ENCODE measurements at places on chromosomes 7 and 10.
A peak's percentile ranks its signal among the peaks of the same experiment; 100 is the strongest.

GRCh38 chr10:61029411-61029810, 85.4 kb upstream of the RHOBTB1 start:
- no peak for DNase-seq

DNA sequence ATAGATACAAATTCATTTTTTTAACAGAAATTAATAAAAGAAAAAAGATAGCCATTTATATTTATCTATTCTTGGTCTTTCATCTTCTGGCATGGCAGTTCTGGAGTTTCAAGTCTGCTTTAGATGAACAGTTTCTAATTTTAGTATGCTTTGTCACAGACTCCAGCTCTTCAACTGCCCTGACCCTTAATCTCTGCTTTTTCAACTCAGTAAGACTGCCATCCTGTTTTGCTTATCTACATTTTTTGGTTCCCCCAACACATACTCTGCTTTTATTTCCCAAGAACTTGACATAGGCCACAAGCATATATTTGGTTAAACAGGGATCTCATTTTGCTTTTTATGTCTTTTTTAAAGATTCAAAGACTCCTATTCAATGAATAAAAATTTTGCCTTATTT, 309.3 kb upstream of the KCND2 start:
- DNase-seq: no peak

DNA sequence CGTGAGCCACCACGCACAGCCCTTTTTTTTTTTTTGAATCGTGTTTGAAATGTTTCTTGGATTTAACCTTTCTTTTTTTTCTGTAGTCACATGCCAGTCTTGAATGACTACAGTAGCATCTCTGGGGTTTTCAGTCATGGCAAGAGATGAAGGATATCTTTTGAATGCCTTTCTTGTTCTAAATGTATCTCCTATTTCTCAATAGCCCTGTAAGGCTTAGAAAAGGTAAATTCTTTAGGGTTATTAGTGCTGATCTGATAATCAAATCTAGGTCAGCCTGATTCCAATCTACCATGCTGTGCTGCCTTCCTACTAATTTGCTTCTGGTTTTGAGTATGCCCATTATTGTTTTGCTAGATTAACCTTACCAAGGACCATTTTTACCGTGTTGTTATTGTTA, 70.2 kb downstream of the TAX1BP1 start:
- no peak for DNase-seq

DNA sequence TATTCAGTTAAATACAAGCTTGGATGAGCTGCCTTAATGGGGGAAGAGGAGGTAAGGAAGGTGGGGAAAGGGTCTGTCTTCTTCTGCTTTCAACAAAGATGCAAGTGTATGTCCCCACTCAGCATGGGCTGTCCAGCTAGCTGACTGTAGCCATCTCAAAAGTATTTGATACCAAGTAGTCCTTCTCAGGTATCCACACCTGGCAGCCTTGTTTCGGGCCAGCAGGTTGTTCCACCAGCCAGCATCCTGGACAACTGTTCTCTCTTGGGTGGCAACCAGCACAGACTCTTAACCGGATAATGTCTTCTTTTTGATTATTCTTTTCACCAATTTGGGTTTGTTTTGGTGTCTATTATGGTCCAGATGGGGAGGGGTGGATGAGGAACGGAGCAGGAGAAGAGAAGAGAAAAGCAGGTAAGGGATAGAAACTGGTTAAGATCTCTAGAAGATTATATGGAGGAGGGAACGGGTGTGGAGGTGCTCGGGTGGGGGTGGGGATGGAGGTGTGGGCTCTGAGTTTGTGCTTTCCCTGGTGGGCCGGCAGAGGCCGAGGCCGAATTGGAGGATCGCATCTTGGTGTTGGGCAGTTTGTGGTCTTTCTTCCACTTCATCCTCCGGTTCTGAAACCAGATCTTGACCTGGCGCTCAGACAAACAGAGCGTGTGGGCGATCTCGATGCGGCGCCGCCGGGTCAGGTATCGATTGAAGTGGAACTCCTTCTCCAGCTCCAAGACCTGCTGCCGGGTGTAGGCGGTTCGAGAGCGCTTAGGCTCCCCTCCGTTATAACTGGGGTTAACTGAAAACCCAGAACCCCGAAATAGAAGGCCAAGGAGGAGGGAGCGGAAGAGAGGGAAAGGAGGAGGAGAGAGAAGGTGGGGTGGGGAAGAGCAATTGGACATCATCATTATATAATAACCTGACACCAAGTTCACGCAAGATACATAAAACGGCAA, 1.5 kb downstream of the HOXA4 start:
- no peak for DNase-seq

DNA sequence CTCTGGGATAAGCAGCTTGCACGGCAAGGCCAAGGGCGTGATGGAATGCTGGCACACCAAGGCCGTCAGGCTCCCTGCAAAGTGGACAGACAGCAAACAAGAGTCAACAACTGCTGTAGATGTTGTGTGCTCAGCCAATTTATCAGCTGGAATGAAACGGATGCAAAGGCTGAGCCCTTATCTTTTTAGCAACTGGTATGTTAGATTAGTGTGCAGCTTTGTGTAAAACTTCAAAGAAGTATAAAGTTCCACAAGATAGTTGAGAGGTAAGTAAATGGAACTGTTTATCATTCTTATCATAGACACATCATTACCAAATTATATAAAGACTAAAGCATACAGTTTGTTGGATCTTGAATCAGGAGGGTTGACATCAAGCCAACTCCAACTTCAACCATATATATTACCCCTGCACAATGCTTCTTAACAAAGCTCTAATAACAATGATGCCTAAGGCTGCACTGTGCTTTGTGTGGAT, 289.0 kb downstream of the TNS3 start:
- DNase-seq: no peak

GRCh38 chr7:27750316-27750715, 10.4 kb downstream of the TAX1BP1 start:
- no peak for DNase-seq

DNA sequence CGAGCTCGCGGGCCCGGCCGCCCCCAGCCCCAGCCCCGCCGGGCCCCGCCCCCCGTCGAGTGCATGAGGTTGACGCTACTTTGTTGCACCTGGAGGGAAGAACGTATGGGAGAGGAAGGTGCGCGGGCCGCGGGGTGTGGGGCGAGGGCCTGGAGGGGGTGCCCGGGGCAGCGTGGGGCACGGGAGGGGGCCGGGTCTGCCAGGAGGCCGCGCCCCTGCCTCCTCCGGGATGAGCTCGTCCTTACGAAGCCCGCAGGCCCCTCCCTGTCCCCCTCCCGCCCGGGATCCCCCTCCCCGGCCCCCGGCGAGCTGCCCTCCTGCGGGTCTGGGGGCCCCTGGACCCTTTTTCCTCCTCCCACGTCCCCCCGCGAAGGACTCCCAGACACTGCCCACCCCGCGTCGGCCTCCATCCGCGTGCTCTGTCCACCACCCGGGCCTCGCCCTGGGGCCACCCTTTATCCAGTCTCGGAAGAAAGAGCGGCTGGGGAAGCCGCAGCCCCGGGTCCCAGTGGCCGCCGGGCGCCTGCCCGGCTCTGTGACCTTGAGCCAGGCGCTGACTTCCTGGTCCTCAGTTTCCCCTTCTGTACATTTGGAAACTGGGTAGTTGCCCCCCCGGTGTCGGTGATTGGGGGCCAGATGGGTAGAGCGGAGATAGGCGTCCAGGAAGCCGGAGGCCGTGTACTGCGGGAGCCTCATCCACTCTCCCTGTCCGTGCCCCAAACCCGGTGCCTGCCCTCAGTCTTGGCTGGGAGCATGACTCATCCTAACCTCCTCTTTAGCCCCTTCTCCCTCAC, 521 bp downstream of the LIMK1 start:
- DNase-seq: no peak

DNA sequence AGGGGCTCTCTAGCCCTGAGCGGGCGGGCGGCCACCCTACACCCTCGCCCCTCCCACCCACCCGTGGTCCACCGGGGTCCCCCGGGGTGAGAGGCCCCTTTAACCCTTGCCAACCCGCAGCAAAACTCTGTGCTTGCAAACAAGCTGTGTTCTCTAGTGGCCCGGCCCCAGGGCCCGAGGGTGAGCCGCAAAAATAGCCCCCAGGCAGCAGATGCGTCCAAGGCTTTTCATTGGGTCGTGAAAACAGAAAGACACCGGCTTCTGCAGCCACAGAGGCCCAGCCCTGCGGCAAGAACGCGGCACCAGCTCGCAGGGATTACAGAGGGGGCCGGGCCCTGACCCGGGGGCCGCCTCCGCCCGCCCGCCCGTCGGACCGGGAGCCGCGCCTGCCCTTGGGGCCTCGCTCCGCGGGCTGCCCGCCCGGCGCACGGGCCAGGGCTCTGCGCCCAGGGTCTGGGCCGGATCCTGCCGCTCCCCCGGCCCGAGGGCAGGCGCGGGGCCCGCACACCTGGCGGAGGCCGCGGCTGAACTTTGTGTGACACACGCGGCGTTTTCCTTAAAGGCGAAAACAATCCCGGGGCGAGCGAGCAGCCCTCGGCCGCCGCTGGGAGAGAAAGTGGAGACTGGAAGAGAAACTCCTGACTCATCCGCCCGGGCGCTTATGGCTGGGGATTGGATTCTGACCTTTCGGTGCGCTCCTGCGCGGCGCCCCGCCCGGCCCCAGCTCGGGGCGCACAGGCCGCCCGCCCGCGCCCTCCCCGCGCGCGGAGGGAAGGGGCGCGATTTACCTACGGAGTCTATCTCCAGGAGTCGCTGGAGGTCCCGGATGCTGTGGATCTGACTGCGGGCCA, 2.8 kb downstream of the PDGFA start:
- no peak for DNase-seq

GRCh38 chr10:43196981-43197833, 59.0 kb downstream of the CSGALNACT2 start:
- DNase-seq: no peak

DNA sequence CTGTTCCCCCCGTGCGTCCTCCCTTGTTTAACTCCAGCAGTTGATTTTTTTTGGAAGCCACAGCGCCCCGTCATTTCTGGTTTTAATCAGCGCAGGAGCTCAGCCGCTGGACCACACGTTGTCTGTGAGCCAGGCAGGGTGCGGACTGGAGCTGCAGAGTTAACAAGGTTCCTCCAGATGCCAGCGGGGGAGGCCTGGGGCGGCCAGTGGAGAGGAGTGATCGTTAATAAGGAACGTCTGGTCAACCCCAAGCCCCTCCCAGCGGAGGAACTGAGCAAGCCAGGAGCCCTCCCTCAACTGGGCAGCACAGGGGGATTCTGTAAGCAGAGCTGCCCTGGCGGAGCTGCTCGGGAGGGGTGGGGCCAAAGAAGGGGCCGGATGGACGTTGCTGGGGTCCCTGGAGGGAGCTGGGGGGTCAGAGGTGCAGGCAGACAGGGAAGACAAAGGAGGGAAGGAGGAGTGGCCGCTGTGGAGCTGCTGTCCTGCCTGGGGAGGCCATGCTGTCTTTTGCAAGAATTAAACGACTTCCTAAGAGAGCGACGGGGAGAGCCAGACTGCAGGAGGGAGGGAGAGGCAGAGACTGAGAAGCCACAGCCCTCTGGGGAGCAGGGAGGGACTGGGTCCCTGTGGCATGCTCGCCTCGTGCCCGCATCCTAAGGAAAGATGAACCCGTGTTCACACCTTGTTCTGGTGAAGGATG, 537.1 kb upstream of the FOXK1 start:
- peak; percentile 81 for DNase-seq

GRCh38 chr10:76337641-76338040, 906.2 kb downstream of the LRMDA start:
- no peak for DNase-seq

- DNase-seq: no peak
These were observed 701.3 kb upstream of the KCND2 start for GRCh38 chr7:119571666-119572065.

- no peak for DNase-seq
These were observed 154.9 kb upstream of the TNRC18 start for GRCh38 chr7:5578495-5578894.

DNA sequence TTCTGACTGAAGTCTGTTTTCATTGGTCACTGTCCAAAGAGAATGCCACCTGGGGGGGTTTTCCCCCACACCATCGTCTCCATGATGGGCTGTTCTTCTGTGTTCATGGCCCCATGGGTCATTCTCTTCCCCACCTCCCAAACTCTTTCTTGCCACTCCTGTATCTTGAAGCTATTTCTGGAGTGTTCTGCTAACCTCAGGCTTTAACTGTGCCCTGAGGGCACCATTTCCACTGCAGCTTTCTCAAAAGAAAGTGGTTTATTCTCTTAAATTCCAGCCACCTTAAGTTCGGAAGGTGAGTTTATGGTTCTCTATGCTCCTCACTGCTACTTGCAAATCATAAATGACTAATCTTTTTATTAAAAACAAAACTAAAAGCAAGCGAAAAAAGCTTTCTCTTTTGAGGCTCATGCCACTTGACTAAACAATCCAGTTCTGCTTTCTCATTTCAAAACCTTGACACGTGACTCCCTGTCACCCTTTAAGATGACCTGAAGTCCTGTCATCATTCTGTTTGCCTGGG, 7.4 kb upstream of the APBB1IP start:
- no peak for DNase-seq

DNA sequence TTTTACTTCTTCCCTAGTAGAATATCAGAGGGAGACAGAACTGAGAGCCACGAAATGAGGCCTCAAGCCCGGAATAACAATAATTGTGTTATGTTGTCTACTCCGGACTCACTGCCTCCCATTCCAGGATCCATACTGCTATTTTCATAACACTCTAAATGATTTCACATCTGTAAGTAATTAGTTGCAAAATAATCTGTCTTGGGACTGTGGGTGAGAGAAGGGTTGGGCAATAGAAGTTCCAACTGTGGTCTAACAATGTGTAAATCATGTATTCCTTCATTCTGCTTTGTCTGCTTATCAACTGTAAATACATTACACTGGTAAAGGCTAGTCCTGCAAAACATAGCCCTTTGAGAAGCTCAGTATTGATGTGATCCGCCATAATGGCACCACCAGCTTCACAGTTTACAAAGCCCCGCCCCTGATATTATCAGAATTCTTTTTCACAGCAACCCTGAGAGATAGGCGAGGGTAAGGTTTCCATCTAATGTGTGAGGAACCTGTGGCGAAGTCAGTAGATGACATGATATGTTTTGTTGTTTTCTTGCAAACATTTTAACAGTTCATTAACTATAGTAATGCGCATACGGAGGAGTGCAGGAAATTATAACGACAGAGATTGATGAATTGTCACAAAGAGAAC, 265.7 kb upstream of the BMPER start:
- no peak for DNase-seq

- no peak for DNase-seq
These were observed 76.8 kb downstream of the CREB3L2 start for GRCh38 chr7:137925091-137925490.

GRCh38 chr10:76879116-76879913, 758.3 kb downstream of the KCNMA1 start:
- DNase-seq: no peak

GRCh38 chr10:112395809-112396530, 22.1 kb downstream of the ACSL5 start:
- DNase-seq: no peak

DNA sequence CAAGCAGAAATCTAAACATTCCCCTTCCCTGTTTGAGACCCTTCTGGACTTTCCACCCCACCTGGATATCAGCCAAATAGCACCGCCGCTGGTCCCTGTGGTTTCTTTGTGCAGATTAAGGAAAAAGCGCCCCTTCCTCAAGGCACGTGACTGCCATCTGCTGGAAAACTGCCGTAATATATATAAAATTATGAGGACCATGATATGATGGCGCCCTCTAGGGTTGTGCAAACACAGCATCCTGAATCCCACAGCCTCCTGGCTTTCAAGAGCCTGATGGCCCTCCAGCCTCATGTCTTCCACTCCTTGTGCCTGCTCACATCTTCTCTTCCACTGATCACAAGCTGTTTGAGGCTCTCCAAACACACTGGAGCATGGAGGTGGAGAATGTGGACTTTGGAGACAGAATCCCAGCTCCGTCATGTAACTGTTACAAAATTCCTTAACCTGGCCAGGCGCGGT, 121.3 kb downstream of the MYL10 start:
- peak; percentile 76 for DNase-seq

- DNase-seq: peak; percentile 64
These were observed 54.5 kb downstream of the TSPAN15 start for GRCh38 chr10:69505636-69506318.
